Aorta (tissue), 5 donors: ENCODE measurements at places on chromosomes 5 and 9.

- DNase-seq = no peak
These were observed 100.0 kb downstream of the ADGRV1 start for GRCh38 chr5:90658620-90659019.

- DNase-seq = no peak
These were observed 4.0 kb downstream of the TTLL11 start for GRCh38 chr9:122088880-122089706.

- no peak for DNase-seq
These were observed 466.0 kb upstream of the ADAMTS16 start for GRCh38 chr5:4674166-4674565.

GRCh38 chr5:172687940-172688339 lies 46.9 kb downstream of the NEURL1B start:
- peak; percentile 16 for DNase-seq

GRCh38 chr5:143445776-143446175 lies 42.3 kb upstream of the NR3C1 start:
- DNase-seq = no peak

DNA sequence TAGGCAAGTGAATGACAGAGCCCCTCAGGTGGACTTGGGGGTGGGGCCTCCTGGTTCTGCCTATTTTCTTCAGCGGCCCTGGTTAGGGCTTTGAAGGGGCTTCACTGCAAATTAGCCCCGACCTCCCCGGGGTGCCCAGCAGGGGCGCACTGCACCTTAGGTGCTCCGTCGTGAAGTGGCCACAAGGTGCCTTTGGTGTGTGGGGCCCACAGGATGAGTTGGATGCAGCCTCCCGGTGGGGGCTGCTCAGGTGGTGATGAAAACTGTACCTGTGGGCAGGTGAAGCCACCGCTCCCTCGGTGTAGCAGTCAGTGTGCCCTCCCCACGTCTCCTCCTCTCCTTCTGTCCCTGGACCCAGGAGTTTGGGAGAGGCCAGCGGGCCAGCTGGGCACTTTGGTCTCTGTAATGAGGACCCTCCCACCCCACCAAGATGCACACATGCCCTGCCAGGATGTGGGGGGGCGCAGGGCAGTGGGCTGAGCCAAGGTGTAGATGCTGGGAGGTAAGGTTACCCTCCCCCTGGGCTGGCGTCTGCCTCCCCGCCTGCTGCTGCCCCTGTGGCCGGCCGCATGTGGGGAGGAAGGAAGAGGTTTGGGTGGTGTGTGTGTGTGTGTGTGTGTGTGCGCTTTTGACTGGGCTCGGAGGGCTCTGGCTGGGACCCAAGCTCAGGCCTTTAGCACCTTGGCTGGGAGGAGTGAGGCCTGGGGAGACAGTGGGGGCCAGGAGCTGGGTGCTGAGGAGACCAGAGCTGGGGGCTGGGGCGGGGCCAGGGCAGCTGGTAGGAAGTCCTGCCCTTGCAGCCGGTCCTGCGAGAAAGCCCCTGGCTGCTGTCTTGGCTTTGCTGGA lies 55.6 kb downstream of the RXRA start:
- DNase-seq = no peak

DNA sequence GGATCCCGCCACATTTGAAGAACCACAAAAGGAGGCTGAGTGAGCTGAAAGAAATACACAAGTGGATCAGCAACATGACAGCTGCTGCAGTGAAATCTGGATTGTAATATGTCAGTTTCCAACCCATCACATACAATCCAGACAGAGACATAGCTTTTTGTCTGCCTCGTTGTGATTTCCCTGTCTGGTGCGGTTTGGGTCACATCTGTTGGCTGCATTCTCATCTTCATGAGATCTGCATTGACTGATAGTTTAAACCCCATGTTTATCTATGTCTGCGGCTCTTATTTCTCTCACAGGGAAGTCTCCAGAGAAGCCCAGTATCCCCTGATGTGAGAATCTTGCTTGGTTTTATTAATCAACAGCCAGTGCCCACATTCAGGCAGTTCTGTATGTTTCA lies 403.1 kb upstream of the ZNF608 start:
- no peak for DNase-seq

- DNase-seq = no peak
These were observed 15.4 kb downstream of the CEMIP2 start for GRCh38 chr9:71752928-71753327.
